Aorta (tissue), 5 donors: ENCODE measurements at places on chromosomes 6 and 20.
A peak's percentile ranks its signal among the peaks of the same experiment; 100 is the strongest.

DNA sequence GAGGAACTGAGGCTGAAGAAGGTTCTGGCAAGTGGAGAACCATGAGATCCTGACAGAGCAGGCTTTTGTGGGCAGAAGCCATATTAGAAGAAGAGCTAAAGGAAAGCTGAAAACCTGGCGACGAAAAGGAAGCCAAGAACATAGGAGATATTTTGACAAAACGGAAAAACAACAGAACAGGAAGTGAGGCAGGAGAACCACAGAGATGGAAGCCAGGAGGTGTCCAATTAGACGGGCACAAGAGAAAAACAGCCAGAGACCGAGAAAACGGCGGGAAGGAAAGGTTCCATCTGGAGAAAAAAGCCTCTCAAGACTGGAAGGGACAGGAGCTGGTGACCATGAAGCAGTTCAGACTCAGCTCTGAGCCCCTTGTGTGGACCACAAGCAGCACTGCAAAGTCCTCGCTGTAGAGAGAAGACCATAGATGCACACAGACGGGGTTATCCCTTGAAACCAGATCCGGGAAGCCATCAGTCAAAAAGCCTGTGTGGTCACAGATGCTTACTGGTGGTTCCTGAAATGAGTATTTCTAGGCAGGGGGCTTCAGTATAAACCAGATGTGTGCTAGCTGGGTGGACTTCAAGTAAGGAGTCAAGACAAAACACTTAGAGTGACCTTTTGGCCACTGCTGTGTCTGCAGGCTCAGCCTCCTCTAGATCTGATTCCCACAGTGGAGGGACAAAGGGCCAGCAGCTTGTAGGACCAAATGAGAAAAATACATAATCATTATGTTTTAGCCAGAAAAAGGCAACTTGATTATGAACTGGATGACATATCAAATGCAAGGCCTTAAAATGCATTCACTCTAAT lies 30.7 kb downstream of the SSR1 start:
- no peak for DNase-seq

DNA sequence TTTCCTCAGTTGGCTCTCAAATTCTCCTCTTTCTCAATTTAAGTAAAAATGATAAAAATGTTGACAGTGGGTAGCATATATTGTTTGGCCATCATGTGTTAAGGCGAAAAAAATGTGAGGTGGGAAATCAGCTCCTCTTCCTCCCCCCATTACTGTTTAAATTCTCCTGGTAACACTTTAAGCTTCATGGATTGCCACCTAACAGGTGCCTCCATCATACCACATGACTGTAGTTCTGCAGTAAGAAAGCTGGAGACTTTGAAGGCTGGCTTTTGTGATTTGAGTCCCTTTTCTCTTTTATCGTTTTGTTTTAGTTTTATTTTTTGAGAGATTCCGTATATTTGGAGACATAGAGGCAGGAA lies 1.2 kb downstream of the ZFAND3 start:
- DNase-seq = no peak

- DNase-seq = no peak
These were observed 109.8 kb upstream of the EXOC2 start for GRCh38 chr6:802701-803100.

GRCh38 chr6:26232306-26232939 lies 132.6 kb upstream of the BTN3A2 start:
- DNase-seq = no peak

DNA sequence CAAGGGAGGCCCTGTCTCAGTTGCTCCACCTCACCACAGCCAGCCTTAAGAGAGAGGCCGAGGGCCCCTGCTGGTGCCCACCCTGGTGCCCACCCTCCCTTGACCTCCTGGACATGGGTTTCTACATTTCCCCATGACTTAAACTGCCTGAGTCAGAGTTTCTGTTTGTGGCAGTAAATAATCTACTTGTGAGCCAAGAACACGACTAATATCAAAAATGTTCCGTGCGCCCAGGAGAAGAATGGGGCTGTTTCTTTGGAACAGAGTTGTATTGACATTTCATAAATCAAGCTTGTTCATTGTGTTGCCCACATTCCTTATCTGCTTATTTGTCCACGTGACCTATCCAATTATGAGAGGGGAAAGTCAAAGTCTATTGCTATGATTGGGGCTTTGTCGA lies 143.5 kb downstream of the ANKRD60 start:
- DNase-seq = no peak

DNA sequence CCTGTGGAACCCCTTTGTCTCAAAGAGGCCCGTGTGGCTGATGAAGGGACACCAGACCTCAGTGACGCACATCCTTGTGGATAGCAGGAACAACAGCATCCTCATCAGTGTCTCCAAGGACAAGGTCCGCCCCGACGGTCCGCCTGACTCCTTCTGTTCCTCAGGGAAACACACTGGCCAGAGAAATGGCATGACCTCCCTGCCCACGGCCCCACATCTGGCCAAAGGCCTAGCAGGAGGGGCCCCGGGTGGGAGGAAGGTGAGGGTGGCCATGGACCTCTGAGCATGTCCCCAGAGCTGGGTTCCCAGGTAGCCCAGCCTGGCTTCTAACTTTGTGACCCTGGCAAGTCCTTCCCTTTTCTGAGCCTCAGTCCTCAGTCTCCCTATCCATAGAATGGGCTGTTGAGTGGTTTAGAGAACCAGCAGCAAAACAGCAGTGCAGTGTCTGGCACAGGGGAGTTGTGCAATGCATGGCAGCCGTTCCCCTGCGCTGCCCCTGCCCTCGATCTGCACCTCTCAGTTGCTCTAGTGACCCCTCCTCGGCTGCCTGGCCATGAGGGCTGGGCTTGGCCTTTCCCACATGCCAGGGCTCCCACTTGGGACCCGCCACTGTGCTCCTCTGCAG lies 48.3 kb downstream of the EFCAB8 start:
- no peak for DNase-seq

- no peak for DNase-seq
These were observed 838 bp downstream of the TNFAIP3 start for GRCh38 chr6:137867685-137868509.

DNA sequence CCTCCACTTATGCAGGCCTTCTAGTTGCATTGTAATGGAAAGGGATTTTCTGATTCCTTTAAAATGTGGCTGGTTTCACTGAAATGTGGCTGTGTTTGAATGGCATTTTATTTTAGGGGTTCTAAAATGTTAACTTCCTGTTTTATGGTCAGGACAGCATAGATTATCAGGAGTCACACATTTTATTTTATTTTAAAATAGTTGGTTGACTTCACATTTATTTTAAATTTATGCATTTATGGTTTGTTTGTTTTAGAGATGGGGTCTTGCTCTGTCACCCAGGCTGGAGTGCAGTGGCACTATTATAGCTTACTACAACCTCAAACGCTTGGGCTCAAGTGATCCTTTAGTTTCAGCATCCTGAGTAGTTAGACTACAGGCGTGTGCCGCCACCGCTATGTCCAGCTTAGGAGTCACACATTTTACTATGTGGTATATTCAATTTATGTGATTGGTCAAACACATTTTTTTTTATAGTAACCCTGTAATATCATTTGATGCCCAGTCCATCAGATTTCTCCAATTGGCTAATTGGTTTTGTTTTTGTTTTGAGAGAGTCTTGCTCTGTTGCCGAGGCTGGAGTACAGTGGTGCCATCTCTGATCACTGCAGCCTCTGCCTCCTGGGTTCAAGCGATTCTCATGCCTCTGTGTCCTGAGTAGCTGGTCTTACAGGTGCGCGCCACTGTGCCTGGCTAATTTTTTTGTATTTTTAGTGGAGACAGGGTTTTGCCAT lies 2.3 kb downstream of the DTD1 start:
- no peak for DNase-seq

DNA sequence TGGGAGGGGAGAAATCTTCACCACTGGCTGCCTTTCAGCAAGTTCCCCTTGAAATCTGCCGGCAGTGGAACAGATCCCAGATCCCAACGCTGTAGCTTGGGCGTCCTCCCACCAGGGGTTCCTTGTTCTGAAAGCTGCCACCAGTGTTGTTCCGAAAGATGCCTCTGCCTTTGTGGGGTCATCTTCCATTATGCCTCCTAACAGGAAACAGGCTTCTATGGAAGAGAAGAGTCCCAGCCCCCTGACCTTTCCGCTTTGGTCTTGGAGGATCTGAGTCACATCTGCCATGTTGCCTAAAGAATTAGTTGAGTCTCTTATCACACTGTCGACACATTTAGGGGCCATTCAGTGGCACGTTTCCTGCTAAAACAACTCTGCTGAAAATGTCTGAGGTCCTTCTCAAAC lies 57.5 kb upstream of the NFATC2 start:
- no peak for DNase-seq

DNA sequence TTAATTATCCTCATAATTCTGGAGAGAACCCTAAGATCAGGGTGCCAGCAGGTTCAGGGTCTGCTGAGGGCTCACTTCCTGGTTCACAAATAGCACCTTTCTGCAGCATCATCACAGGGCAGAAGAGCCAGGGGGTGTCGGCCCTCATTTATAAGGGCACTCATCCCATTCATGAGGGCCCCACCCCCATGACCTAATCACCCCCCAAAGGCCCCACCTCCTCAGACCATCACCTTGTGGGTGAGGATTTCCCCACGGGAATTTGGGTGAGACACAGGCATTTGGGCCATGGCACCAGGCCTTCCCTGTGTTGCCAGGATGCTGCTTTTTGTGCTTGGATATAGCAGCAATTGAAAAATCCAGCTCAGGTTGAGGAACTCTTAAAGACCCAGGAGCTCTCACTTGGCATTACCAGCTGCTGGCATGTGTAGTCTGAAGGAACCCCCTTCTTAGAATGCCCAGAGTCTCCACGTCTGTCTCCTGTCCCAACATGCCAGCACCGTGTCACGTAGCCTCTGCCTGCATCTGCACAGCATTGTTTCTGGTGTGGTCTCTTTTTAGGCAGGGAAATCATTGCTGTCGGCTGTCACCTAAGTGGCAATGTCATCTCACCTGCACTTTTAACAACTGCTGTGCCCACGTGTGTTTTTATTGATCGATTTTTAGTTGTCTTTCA lies 71.5 kb downstream of the RPP40 start:
- no peak for DNase-seq

DNA sequence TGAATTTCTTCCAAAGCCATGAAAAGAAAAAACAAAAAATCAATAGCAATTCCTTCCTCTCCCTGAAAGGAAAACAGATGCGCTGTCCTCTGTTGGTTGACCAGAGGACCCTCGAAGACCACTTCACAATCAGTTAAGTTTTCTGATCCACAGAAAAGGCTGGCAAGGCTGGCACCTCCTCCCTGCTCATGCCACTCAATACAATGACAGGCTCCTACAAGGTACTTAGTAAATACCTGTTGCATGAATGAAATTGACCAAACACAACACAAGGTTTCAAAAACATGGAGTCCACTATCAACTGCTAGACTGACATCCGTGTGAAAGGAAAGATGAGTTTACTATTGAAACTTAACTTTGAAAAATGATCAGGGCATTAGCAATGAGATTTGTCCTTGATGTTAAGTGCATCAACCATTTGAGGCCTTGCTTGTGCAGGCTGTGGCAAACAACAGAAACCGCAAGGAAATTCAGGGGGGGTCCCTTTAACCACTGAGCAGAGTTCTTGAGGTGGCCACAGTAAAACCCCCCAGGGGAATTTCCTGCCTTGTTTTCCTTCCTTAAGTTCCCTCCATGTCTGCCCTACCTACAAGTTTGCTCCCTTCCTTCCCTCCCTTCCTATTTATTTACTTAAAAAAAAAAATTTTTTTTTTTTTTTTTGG lies 27.9 kb upstream of the RTF2 start:
- no peak for DNase-seq

GRCh38 chr6:15472621-15473020 lies 190.2 kb downstream of the DTNBP1 start:
- DNase-seq = no peak

DNA sequence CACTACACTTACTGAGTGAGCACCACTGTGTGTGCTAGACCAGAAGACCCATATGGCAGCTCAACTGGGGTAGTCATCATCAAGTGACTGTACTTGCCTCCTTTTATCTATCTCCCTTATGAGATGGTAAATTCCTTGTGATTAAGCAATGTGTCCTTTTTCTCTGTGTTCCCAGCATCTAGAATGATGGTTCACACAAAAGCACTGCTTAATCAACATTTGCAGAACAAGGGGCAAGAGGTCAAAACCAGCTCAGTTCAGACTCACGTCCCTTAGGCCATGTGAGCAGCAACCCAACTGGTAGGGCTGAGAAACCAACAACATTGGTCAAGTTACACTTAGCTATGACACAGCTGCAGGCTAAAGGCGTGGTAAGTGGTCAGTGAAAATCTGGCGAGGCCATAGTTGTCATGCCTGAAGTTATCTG lies 10.0 kb downstream of the TRAM2 start:
- no peak for DNase-seq

DNA sequence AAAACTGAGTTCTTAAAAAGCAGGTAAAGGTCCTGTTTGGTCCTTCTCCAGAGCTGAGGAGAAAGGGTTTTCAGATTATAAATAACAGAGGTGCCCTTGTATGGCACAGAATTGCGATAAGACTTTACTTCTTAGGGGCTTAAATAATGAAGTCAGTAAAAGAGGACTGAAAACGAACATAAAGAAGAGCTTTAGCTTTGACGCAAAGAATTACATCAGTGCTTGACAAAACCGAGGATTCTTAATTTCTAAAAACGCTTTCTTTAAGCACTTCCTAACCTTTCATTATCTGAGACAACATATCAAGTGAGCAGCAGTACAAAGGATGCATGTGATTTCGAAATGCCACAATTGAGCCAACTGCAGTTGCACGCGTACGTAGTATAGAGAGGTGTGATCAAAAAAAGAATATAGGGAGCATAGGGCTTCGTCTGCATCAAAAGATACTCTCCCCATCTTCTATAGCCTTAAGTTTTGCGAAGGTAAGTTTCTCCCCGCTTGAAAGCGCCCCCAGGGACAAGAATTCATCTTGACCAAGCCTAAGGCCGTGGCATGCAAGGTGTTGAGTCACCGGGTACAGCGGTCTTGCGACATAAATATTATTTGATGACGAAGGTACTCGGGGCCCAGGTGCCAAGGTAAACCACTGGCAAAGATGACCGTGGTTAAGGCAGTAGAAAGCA lies 778 bp upstream of the LOC128125822 start:
- DNase-seq = peak; percentile 67

- no peak for DNase-seq
These were observed 21.4 kb downstream of the NCR2 start for GRCh38 chr6:41356825-41357224.

- peak; percentile 83 for DNase-seq
These were observed 13.7 kb upstream of the FAM83C start for GRCh38 chr20:35305682-35306556.

GRCh38 chr20:5557123-5557522 lies 193.1 kb upstream of the SHLD1 start:
- DNase-seq = peak; percentile 54

DNA sequence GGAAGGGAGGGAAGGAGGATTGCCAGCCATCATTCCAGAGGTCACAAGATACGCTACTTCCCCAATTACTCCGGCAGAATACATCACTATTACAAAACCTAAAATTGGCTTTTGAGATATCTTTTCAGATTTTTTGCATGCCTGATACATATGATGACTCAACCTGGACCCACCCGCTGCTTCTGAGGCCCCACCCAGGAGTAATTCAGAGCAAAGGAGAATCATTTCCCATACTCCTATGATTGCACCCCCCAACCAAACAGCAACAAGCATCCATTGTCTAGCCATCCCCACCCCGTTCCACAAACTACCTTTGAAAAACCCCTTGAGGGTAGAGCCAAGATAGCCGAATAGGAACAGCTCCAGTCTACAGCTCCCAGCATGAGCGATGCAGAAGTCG lies 163.5 kb upstream of the GJE1 start:
- DNase-seq = no peak
